ENCODE measurements at places on chromosomes 2 and 18.
A peak's percentile ranks its signal among the peaks of the same experiment; 100 is the strongest.

GRCh38 chr18:22214731-22215528, 45.5 kb downstream of the GATA6 start:
- no peak for DNase-seq

GRCh38 chr2:110674620-110675555, 3.0 kb downstream of the BUB1 start:
- DNase-seq: peak; percentile 13

DNA sequence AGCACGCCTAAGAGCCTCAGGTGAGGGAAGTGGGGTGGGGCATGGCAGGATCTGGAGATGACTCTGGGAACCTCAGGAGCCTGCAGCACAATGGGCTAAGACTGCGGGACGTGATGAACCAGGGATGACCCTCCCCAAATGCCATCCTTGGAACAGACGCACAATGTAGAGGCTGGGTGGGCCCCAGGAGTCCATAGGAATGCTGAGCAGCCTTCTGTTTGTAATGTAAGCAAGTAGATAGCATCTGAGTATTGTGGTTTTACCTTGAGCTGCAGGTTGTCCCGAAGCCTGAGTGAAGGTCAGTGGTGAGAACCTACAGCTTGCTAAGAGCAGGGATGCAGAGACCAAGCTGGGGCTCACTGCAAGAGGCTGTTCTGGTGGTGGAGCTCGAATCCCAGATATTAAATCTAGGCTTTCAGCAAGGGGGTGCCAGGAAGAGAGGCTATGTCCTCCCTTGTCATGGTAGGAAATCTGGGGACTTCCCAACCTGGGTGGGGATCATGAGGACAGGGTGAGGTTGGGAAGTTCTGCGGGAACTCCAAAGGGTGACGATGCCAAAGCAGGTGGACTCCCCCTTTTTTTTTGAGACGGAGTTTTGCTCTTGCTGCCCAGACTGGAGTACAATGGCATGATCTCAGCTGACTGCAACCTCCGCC, 5.8 kb downstream of the SCTR start:
- no peak for DNase-seq

DNA sequence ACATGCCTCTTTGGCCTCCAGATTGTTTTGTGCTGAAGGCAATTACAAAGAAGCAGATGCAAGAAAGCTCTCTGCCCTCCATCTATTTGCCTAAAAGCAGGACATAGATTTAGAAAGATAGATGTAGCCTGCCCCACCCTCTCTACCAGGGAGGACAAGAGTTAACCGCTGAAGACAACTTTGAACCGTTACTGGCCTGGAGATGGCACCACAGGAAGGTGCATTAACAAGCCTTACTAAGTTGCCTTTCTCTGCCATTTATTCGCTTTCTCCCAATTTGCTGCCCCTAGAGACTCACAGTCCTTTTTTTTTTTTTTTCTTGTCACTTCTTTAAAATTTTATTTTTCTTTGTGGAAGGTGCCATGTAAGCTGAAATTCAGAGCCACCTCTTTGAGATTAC, 28.8 kb upstream of the RMDN2 start:
- DNase-seq: peak; percentile 8

- no peak for DNase-seq
Measured at GRCh38 chr18:38616306-38616705, 1050.7 kb upstream of the CELF4 start.

- no peak for DNase-seq
Measured at GRCh38 chr2:211367711-211368110, 811.3 kb downstream of the CPS1 start.
